ENCODE measurements at places on chromosomes 4 and X.

GRCh38 chrX:77347572-77347971 is 99.6 kb upstream of the FGF16 start:
- DNase-seq: no peak

DNA sequence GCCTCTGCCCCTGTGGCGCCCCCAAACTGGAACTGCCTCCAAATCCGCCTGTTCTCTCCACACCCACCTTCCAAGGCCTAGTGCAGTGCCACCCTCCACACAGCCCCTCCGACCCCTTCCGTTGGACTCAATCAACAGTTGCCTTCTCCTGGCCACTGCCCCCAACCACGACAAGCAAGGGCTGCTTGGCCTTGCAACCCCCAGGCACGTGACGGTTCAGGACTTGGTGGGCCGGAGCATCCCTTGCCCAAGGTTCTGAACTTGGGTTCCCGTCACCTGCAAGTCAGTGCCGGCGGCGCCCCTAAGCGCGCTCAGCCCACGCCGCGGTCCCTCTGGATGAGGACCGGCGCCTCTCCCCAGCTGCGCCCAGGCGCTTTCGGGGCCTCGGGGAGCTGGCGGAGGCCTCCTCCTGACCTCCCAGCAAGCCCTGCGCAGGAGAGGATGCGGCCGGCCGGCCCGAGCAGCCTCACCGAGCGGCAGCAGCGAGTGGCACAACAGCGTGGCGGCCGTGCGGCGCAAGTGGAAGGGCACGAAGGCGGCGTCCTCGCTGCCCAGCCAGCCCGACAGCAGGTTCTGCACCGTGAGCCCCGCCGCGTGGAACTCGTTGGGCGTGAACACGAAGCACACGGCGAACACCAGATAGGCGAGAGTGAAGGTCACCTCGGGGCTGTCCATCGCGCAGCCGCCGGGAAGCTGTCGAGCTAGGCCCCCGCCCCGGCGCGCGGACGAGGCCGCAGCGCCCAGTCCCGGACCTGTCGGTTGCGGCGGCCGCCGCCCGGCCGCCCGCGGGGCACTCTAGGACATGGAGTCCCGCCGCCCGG is 750 bp downstream of the TMEM129 start:
- no peak for DNase-seq

GRCh38 chrX:110082161-110082560 is 79.2 kb downstream of the TMEM164 start:
- DNase-seq: no peak

GRCh38 chr4:5885733-5886132 is 7.2 kb downstream of the CRMP1 start:
- no peak for DNase-seq

DNA sequence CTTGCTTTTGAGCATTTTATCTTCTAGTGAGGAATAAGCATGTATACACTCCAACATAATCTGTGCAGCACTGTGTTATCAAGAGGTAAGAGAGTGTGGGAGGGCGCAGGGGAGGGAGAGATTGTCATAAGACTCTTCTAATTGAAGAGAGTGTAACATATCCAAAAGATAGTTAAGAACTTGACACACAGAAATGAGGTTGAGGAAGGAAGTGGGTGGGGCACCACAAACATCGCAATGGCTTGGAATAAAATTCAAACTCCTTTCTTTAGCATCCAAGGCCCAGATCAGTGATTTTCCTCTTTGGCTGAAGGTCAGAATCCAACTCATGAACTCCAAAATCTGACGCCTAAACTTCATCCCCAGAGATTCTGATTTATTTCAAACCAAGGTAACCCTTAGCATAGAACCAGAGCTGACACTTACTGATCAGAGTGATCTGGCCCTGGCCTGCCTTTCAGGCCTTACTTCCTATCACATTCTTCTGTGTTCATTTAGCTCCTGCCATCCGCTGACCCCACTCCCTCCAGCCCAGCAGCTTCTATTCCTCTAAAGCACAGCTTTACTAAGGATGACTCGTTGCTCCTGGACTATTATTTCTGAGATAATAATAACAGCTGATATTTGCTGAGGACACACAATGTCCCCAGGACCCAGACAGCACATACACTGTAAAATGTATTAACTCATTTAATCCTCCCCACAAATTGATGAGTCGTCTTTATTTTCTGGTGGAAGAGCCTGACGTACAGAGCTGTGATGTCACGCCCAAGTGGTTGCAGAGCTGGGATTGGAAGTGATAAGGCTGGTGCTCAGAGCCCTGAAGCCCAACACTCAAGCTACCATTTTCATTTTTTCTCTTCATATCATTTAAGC is 10.6 kb upstream of the CTSO start:
- no peak for DNase-seq

DNA sequence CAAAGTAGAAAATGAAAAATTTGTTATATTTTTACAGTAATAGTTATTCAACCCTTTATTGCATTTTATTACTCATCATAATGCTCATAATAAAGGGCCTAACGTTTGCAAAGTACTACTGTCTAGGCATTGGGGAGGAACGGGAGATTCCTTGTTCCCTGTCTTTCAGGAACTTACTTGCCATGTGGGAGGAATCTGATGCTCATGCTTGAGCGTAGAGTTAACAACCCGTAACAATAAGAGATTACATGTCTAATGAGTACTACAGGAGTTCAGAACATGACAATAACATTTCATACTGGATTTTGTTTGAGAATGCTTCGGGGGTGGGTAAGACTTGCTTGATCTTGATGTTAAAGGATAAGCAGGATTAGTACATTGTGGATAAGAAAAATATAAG is 2.9 kb downstream of the CCSER1 start:
- no peak for DNase-seq

DNA sequence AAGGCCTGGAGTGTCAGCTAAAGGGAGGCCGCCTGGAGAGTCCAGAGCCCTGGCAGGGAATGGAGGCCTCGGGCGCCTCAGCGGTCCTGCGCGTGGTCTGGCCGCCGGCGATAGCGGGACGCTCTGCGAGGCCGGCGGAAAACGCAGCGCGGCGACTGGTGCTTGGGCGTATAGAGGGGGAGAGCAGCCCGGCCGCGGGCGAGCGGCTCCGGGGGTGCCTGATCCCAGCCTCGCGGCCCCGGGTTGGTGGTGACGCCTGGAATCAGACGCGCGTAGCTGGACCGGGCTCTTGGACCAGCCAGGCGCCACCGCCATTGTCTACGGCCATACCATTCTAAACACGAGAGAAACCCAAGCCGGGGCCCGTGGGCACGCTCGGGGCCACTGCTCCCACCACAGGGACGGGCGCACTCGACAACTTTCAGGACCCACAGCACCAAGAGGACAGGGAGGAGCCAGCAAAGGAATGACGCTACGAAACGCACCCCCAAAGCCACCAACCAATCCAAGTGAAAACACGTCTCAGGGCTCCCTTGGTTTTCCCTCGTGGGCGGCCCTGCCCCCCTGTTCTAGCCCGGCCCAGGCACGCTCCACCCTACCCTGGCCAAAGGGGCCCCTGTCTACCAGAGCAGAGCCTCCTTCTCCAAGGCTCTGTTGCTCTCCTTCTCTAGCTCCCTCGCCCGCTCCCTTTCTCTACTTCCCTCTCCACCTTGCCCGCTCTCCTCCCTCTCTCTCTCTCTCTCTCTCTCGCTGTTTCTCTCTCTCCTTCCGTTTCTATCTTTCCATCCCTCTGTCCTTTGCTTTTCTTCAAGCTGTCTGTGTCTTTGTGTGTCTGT is 7.8 kb downstream of the FRG2 start:
- DNase-seq: no peak

DNA sequence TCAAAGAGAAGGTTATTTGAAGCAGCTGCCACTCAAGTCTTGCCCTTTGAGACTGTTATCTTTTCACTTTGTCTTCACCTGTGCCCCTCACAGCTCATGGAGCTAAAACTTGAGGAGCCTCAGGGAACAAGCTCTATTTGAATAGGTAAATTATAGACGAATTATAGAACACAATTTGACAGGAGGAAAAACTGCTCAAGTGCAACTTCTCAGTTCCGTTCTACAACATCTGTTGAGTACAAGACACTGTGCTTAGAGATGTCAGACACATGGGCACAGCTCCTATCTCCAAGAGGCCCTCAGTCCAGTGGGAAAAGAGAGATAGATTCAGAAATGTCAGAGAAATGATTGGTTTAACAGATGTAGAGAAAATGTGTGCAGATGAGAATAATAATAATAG is 5.1 kb downstream of the PPP1R2C start:
- DNase-seq: no peak

GRCh38 chrX:86047174-86047935 is at the start of gene CHM:
Gene CHM, minus strand, starts transcription at chrX:86047558. Its CDS starts 26 bp downstream, at chrX:86047532.
- no peak for DNase-seq

- no peak for DNase-seq
Measured at GRCh38 chr4:96649536-96649935, 809.6 kb downstream of the PDHA2 start.

GRCh38 chrX:7100022-7100421 is 47.5 kb upstream of the STS start:
- no peak for DNase-seq

All from NCI-H774 (cell line).